ENCODE measurements at places on chromosomes 7 and 10. TPM values are rescaled to one million over a fixed set of nuclear protein-coding genes. Genes with fewer than 3 reads are reported as not detected.

- no peak for DNase-seq
Observed at GRCh38 chr10:359093-359492, 223.8 kb downstream of the ZMYND11 start.

DNA sequence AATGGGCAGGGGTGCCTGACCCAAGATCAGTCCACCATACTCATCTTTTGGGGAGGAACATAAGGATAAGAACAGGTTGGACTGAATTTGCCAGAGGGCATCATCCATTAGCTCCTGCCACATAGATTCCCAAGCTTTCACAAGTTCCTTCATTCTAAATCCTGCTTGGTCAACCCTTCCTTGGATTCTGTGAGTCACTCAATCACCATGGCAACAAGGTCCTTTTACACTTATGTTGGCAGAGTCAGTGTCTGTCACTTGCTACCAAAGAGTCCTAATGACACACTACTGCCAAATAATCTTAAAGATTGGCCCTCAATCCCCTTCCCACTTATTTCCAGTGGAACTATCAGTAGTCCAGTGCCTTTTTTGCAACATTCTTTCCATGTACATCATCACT, 5.0 kb upstream of the LGI1 start:
- DNase-seq, result no peak

- DNase-seq, result no peak
Observed at GRCh38 chr7:114622221-114622620, 207.6 kb downstream of the FOXP2 start.

Gene MRC1
- 14.5 TPM for polyA plus RNA-seq

Gene PLXNA4
- polyA plus RNA-seq, result 4.9 TPM
